Lower lobe of right lung (tissue), 2 donors: ENCODE measurements at places on chromosomes 2 and 18.

DNA sequence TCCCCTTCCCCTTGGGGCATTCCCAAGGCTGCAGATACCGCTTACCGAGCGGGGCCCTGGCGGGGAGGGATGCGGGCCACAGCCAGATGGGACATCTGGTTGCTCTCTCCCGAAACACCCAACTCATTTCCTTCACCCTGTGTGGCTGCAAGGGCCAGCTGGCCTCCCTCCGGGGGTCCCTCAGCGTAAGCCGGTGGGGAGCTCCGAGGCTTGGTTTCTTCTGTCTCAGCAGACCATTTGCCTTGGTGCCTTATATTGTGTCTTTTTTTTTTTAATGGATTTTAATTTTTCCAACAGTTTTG lies 107.6 kb upstream of the ODC1 start:
- DNase-seq, result no peak

- DNase-seq, result no peak
These were observed 365.8 kb upstream of the RND3 start for GRCh38 chr2:150853263-150853662.

GRCh38 chr18:78146136-78147085 lies 833.2 kb upstream of the SALL3 start:
- DNase-seq, result no peak

GRCh38 chr2:1973636-1974035 lies 229.3 kb upstream of the PXDN start:
- DNase-seq, result no peak

- DNase-seq, result no peak
These were observed 77.1 kb upstream of the TGFA start for GRCh38 chr2:70630761-70631160.

GRCh38 chr2:2502201-2502549 lies 171.1 kb upstream of the MYT1L start:
- no peak for DNase-seq

GRCh38 chr2:2056531-2056930 lies 274.5 kb downstream of the MYT1L start:
- DNase-seq, result no peak

GRCh38 chr18:13120255-13120654 lies 98.3 kb upstream of the LDLRAD4 start:
- DNase-seq, result no peak

GRCh38 chr2:220946552-220946951 lies 625.6 kb downstream of the EPHA4 start:
- no peak for DNase-seq

GRCh38 chr18:48785091-48785614 lies 165.6 kb downstream of the SMAD7 start:
- DNase-seq, result peak; percentile 76

GRCh38 chr2:38599706-38600105 lies 3.0 kb downstream of the HNRNPLL start:
- no peak for DNase-seq
